Kidney capillary endothelial cell (primary cell): ENCODE measurements at places on chromosomes 4 and X.

DNA sequence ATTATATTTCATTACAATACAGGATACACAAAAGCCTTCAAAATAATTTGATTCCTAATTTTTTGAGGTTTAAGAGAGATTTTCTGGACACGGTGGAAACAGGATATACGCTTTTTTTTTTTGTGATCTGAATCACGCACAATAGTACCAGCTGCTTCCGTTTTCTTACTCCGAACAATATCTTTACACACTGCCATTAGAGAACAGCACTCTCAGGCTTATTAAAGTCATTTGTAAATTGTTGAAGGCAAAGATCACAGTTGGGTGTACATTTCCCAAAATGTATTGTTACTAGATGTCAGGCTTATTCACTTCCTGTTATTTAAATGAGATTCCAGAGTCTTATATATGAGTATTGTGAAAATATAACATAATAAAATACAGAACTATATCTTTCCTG, 71.5 kb downstream of the TMEM47 start:
- DNase-seq = peak; percentile 65

GRCh38 chrX:143633461-143634308, 2.2 kb downstream of the SLITRK4 start:
- DNase-seq = no peak

- DNase-seq = no peak
These were observed 174.2 kb downstream of the GC start for GRCh38 chr4:71609651-71610050.

DNA sequence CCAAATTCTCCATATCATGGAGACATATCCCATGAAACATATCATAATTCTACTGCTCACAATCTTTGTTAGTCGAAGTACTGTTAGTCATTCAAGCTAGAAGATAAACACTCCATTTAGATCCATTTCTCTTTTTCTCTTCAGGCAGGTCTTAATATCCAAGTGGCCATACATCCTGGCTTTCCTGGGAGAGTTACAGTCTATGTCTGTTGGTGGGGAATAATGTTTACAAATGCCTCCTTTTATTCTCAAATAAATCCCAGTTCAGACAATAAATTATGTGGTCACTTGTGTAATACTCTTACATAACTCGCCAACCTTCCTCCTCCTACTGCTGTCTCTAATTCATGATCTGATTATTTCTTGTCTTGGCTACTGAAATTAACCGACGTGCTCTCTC, 82.1 kb downstream of the VCX3B start:
- no peak for DNase-seq

GRCh38 chr4:112316360-112316759, 19.2 kb downstream of the ALPK1 start:
- no peak for DNase-seq

DNA sequence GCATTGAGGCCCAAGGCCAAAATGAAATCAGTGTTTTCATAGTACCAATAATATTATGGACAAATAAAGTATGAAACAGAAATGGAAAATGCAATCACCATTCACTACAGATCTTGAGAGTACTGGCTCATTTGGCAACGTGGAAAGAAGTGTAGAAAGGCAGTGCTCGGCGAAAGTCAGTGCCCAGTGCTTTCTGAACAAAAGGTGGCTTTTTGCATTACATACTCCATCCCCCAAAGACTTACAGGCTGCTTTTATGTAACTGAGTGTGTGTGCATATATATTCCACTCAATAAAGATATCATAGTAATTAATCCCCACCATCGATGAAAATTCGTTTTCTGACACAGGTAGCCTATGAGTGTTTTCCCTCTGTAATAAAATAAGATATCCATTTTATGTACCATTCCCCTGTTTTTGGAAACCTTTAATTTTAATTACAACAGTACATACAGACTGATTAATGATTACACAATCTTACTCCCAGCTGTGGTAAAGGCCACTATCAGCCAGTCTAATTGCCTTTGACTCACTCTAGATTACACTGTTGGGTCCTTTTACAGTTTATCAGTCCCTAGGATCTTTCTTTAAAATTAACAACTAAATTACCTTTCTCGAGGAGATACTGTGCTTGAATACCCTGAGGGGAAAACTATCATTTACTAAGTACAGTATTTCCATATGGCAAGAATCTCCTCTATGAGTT, 65.9 kb downstream of the MAD2L1 start:
- no peak for DNase-seq

- DNase-seq = no peak
These were observed 176.5 kb upstream of the NRK start for GRCh38 chrX:105645667-105646357.

DNA sequence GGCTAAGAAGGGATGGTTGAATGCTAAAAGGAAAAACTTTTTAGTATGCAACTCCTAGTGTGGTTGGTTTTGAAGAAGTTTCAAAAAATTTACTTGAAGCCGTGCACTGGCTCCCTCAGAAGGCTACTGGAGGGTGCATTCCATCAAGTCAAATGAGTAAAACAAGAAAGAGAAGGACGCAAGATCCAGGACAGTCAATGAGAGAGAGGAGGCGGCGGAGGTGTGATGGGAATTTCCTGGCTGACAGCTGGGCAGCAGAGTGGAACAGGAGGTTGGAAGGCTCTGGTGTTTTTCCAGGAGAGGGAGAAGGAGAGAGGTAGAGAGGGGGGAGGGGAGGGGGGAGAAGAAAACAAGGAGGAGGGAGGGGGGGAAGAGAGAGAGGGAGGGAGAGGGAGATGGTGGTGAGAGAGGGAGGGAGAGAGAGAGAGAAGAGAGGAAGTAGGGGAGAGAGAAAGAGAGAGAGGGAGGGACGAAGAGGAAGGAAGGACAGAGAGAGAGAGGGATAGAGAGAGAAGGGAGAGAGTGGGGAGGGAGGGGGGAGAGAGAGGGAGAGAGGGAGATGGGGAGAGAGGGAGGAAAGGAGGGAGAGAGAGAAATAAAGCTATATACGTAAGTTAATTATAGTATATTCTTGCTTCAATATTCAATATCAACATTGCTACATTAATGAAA, 126.4 kb downstream of the SH3KBP1 start:
- no peak for DNase-seq

- DNase-seq = no peak
These were observed 15.9 kb upstream of the SEL1L3 start for GRCh38 chr4:25878676-25879075.

DNA sequence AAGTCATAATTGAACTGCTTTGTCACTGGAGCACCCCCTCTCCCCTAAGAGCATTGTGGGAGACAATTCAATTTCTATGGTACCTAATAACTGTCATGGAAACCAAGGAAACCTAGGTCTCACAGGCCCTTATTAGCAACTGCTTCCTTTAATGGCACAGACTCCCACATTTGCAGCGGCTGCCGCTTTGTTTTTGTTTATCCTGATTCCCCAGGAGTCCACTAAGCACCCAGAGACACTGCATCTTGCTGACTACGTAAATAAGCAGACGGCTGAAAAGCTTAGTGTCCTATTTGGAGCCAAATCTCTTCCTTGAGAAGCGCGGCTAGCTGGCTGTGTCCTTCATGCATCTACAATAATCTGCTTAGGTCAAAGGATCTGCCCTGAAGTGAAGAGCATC, 494.4 kb downstream of the TMA16 start:
- no peak for DNase-seq

DNA sequence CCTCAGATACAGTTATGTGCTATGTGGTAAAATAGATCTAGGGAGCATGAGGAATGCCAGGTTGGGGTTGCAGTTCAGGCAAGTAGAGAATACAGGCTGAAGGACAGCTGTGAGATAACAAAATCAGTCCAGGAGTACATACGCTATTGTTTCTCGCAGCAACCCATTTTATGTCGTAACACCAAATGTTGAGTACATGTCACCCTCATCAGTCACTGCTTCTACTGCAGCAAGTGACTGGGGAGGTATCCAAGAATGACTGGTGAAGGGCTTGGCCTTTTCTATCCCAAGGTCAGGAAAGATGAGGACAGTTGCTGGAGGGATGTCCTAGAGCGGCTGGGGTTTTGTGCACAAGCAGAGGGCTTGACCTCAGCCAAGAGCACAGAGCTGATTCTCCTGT, 172.1 kb downstream of the CBR4 start:
- no peak for DNase-seq

DNA sequence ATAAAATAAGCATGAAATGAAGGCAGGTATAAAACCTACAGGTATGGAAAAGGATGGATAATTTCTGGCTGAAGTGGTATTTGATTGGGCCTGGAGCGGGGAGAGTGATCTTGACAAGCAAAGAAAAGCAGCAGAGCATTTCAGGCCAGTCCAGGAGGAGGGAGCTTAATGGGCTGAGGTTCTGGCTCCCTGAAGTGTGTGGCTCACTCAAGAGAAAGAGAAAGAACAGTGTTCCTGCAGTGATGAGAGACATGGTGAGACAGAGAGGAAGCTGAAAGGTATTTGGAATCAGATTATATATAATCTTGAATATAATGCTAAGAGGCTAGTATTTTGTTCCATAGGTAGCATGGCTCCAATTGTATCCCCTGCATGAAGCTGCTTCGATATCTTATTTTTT, 153.5 kb downstream of the MGST2 start:
- DNase-seq = no peak

DNA sequence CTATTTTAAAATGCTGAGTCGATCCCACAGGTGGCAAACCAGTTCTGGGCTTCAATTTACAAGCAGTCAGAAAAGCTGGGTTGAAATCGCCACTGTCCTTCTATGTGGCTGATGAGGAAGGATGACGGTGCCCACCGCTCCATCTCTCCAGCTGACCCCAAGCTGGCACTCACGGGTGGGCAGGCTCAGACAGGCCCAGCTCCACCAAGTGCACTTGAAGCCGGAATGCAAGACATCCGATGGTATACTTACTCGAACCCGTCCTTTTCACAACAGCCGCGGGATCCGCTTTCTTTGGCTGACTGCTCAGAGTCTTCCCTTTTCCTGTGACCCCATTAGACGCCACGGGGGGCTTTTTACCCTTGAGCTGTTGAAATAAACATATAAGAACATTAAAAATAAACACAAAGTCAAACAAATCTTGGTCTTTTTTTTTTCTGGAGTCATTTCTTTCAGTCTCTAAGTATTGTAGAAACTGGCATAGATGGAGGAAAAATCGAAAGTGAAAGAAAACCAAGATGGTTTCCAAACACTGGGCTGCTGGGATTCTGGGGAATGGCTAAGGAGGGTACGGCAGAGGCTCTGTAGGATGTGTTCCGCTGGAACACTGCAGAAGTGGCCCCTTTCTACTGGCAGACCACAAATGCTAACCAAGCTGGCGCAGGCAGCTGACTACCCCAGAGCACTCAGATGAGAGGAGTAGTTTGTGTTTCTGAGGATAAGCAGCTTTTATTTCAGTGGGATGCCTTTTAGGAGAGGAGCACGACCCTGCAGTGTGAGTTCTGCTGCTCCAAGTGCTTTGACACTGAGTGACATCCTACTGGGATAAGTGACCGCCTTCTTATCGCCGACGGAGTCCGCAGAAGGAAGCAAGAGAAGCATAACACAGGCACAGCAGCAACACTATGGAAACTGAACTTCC, 160.9 kb downstream of the AFAP1 start:
- no peak for DNase-seq

GRCh38 chrX:115713460-115713859, 152.5 kb downstream of the PLS3 start:
- no peak for DNase-seq
